ENCODE measurements at places on chromosomes 1 and 21.

DNA sequence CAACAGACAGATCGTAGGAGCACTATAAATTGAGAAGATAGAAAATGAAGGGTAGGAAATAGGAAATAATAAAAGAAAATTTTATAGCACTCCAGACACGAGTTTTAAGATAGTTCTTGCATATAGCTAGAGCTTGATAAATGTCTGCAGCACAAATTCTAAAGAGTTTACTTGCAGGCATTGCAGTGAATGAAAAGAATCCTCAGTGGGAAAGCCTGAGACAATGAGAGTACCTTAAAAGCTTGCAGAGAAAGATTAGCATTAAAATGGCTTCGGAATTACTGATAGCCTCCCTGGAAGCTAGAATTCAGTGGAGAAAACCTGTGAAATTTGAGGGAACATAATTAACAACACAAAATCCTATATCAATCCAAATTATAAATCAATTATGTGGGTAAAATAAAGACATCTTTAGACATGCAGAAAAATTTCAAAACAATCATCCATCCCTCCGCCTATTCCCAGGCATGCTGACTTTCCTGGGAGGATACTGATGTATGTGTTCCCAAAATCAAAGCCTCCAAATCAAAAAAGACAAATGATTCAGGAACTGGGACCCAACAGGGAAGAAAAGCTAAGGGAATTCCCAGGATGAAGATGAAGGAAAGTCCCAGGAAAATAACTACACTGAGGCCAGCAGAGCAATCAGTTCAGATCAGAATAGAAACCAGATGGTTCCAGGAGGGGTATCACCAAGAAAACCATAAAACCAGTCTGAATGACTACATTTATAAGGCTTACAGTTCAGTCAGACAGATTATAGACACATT is 305.9 kb upstream of the USP25 start:
- no peak for DNase-seq

DNA sequence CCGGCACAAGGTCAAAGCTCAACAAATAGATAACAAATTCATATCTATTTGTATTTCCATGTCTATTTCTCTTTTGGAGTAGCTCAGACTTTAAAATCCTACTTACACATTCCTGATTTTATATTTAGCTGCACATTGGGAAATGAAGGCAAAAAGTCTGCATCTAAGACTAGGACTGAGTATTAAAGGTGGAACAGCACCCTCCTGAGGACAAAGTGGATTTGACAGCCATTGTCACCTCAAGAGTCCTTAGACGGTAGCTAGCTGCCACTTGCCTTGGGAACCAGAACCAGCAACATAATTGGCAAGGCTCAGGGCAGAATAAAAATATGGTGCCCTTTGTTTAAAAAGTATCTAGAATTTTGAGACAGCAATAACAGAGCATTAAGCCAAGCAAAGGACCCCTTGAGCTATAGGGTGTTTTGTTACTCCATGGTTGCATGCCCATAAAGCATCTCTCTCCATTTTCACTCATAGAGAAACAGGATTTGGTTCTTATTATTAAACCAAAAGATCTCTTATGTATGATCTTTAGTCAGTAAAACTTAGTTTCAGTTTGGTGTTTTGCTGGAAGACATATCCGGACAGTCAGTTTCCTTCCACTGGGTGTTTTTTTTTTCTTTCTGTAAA is 30.0 kb upstream of the SGIP1 start:
- peak; percentile 79 for DNase-seq

- DNase-seq, result no peak
Observed at GRCh38 chr1:181126289-181126688, 37.8 kb downstream of the IER5 start.

GRCh38 chr1:247942624-247943023 is 6.0 kb upstream of the OR2L8 start:
- no peak for DNase-seq

DNA sequence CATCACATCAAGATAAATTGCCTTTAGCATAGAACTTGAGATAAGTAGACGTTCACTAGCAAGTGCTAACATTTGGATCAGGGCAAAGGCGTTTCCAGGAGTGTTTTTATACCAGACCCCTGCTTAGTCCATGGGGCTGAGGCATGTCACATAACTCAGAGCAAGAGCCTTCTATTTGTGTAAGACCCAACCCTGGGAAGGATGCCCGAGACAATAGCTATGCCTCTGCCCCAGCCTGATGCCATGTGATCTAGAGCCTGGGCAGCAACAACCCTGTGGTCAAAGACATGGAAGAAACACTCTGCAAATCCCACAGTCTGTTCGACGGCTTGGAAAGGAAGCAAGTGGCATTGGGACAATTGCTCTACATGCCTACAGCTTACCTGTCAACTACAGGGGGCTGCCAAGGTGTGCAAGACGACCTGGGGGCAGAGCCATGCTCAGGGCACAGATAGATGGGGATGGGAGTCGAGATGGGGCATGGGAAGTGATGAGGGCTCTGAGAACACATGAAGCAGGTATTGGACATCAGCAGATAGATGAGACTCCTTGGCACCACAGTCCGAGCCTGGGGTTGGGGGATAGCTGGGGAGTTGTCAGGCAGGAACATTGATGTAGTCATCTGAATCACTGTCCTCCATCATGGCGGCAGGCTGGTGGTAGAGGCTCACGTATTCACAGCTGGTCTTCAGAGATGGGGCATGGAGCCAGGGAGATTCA is 7.3 kb downstream of the IL24 start:
- DNase-seq, result no peak

GRCh38 chr1:190169311-190170067 is 308.2 kb downstream of the BRINP3 start:
- DNase-seq, result peak; percentile 1

- no peak for DNase-seq
Observed at GRCh38 chr1:119766374-119766794, 2.3 kb downstream of the HMGCS2 start.

- peak; percentile 58 for DNase-seq
Observed at GRCh38 chr1:119784191-119784781, 15.6 kb upstream of the HMGCS2 start.

DNA sequence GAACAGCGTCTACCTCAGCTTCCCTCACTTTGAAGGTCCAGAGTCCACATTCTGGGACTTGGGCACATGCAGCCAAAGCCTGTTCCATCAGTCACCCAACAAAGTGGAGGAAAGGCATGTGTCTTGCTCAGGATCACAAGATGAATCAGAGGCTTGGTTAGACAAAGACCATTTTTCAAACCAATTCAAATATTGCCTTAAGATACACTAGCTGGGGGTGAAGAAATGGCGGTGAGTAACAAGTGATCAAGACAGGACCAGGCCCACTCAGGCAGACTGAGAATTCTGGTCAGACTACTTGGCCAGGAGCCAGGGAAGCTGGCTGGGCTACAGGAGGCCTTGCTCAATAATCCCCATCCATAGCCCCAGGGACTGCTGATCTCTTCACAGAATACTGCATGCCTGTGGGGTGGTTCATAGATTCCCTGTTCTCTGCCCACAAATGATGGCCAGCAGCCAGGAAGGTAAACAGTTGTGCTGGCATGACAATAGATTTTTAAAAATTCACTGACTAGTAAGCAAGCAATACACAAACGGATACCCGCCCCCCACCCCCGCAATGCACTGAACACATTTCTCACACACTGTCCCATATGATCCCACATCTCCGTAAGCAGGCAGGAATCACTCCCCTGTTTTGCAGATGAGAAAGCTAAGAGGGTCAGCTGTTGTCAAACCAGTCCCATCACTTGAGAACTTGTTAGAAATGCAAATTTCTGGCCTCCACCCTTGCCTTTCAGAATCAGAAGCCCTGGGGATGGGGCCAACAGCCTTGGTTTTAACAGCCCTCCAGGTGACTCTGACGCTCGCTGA is 27.2 kb downstream of the ERI3 start:
- DNase-seq, result peak; percentile 100

GRCh38 chr1:181583598-181583997 is 100.3 kb downstream of the CACNA1E start:
- DNase-seq, result no peak

DNA sequence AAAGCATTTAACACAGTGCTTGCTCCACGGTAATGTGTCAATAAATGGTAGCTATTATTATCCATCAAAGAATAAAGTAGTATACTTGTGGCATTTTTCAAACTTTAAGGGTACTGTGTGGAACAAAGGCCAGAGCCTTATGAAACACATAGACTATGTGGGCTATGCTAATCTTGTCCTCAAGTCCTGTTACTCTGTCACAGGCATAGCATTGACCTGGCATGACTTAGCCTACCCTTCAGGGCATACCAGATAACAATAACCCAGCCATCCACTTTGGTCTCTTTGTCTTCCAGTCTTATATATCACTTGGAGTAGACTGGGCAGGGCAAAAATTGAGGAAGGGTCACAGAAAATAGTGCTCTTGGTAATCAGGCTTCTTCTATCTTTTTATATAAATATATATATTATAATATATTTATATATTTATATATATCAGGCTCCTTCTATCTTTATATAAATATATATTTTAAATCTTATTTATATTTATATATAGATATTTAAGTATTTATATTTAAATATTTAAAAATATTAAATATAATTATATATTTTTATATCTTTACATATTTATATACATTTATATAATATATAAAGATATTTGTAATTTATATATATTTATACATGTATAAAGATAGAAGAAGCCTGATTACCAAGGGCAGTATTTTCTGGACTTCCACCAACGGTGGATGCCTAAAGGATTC is 66.1 kb upstream of the CNN3 start:
- DNase-seq, result no peak

DNA sequence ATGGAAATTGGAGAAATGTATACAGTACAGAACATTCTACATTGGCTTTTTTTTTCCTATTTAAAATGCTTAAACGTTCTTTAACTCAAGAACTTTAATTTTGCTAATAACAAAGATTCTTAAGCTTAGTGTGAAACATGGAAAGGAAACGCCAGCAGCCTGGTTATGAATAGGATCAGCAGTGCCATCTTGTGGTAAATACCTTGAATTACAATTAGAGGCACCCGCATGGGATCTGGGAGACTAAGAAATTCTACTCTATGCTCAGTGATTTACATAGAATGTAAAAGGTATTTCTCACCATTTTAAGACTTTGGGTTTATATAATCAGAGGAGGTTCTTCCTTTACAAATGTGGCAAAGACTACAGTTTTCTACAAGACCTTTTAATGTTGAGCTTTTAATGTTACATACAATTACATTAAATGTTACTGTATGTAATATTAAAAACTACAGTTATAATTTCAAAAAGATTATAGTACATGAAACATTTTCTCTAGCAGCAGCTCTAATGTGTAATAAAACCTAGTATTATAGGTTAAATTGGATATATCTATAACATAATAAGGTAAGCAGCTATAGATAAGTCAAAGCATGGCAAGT is 32.1 kb upstream of the APOBEC4 start:
- peak; percentile 64 for DNase-seq

- no peak for DNase-seq
Observed at GRCh38 chr1:100612540-100612939, 74.6 kb downstream of the GPR88 start.

- no peak for DNase-seq
Observed at GRCh38 chr1:66932291-66932690, 7.5 kb downstream of the MIER1 start.

DNA sequence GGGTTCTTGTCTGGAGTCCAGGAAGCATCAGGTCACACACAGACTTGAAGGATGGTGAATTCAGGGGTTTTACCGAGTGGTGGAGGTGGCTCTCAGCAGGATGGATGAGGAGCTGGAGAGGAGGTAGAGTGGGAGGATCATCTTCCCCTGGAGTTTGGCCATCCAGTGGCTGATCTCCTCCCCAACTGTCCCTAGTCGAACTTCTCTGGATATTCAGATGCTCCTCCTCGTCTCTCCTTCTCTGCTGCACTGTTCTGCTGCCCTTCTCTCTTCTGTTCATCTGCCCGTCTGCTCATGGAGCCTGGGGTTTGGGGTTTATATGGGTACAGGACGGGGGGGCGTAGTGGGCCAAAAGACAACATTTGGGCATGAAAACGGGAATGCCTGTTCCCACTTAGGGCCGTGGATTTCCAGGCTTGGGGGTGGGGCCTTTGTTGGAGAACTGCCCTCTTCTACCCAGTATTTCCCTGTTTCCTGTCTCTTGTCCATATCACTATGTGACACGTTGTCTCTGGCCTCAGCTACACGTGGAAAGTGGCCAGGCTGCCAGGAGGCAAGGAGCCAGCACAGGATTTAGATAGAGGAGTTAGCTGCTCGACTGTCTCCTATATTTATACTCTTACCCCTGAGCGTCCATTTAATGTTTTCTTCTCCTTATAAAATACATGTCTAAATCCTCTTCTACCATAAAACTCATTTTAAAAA is 76.7 kb downstream of the SIPA1L2 start:
- peak; percentile 11 for DNase-seq

GRCh38 chr1:87143413-87144135 is 185.1 kb upstream of the LMO4 start:
- no peak for DNase-seq

- DNase-seq, result peak; percentile 74
Observed at GRCh38 chr1:246587606-246588005, 21.4 kb downstream of the CNST start.

DNA sequence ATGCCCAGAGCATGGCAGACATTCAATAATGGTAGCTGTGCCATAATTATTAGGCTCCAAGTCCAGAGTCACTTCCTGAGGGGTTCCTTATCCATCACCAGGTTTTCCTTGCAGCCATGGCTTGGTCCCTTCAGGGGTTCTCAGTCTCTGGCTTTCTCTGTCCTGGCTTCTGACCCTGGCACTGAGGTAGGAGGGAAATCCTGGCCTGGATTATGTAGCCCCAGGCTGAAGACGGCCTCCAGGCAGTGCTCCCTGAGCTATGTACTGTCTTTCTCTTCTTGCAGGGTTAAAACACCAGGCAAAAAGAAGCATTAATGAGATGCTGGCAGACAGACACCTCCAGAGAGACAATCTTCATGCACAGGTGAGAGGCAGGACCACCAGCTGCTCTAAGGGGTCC is 9.5 kb upstream of the PADI3 start:
- DNase-seq, result peak; percentile 92

GRCh38 chr1:173048621-173049321 is 2.0 kb downstream of the TNFSF18 start:
- peak; percentile 70 for DNase-seq

DNA sequence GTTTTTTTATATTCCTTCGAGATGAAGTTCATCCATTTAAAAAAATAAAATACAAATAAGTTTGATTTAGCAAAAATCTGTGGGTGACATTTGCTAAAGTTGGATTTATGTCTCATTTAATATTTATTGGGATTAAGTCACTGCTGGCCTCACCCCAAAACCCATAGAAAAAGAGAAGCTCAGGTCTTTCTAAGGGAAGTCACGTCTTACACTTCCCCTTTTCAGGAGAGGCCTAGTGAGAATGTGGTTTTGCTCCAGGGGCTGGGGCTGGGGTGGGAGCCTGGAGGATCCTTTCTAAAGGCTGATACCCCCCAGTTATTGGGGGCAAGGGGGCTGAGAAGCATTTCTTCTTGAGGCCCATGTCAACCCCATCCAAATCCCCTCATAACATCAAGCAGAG is 300.3 kb downstream of the DSCAM start:
- no peak for DNase-seq

DNA sequence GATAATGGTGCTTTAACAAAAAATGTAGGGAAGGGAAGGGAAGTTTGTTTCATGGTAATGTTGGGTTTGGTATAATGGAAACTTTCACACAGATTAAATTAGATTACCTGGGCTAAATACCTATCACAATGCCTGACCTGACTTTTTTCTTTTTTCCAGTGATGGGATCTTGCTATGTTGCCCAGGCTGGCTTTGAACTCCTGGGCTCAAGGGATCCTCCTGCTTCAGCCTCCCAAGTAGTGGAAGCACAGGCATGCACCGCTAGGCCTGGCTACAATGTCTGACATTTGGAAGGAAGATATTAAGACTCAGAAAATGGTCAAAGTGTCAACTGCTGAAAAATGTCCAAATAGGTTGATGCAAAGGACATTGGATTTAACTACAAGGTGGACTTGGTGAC is 67.4 kb downstream of the KCNK1 start:
- no peak for DNase-seq

- no peak for DNase-seq
Observed at GRCh38 chr1:18109058-18109755, 1.6 kb downstream of the IGSF21 start.

All from fibroblast of mammary gland (primary cell).